Activated T-cell treated with anti-CD3 and anti-CD28 coated beads, Interleukin-2, amount 50 U/mL, for 1 hour (primary cell): ENCODE measurements at places on chromosomes 7 and 10.

DNA sequence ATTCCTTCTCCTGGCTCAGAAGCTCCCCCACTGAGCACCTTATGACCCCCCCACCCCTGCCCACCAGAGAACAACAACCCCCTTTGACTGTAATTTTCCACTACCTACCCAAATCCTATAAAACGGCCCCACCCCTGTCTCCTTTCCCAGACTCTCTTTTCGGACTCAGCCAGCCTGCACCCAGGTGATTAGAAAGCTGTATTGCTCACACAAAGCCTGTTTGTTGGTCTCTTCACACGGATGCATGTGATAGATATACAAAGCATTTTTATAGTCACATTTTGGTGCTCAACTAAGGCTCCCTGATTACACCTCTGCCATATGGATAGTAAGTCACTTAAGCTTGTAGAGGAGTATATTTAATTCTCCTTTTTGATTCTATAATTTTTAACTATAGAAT lies 985.8 kb downstream of the REEP3 start:
- no peak for DNase-seq

DNA sequence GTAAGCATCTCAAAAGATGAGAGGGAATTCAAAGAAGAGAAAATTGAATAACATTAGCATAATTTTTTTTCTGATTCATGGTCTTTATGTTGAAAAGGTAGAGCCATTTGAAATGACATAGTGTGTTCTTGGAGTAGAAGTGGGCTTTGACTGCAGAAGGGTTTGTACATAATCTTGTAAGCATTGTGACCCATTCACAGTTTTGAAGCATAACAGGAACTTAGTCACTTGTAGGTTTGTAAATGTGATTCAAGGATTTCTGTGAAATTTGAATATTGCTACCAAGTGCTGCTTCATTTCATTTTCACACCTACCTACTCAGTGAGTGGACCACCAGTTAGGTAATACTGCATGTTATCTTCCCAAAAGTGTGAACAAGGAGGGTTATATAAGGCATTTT lies 68.6 kb downstream of the PON1 start:
- DNase-seq: no peak

- no peak for DNase-seq
Measured at GRCh38 chr7:12687718-12688171, 312 bp downstream of the ARL4A start.

DNA sequence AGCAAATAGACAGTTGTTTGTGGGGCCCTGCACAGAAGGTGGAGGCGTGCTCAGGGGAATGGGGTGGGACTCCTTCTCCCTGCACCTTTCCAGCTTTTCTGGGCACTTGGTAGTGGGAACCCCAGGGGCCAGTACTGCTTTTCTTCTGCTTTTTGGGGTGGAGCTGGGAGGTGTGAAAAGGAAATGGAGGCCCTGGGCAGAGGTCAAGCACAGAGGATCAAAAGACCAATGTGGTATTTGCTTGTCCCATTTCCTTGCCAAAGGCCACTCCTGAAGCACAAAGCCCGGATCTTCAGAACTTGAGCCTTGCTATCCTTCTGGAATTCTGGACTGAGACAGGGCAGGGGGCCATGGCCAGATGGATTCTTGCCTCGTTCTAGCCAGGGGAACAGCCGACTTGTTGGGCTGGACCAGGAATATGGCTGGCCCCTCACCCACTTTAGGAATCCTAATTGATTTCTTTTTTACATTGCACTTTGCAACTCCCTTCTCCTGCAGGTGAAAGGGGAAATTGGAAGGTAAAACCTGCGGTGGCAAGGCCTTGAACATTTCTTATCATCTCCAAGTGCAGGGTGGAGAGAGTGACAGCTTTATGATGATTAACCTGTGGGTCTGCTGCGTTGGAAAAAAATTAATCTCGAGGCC lies 26.5 kb downstream of the ADRA2A start:
- DNase-seq: no peak

- no peak for DNase-seq
Measured at GRCh38 chr10:30829901-30830300, 200.3 kb upstream of the LYZL2 start.
